ENCODE measurements at places on chromosomes 4 and X. TPM values are rescaled to one million over a fixed set of nuclear protein-coding genes. Genes with fewer than 3 reads are reported as not detected.
A peak's percentile ranks its signal among the peaks of the same experiment; 100 is the strongest.

- H3K27me3 ChIP-seq = no peaks in the 10 kb centered on the region
- H3K27ac ChIP-seq = no peak overlapping the region
- H3K4me3 ChIP-seq = no peak overlapping the region
Measured at GRCh38 chr4:133596459-133596858, 447.4 kb downstream of the PCDH10 start.

DNA sequence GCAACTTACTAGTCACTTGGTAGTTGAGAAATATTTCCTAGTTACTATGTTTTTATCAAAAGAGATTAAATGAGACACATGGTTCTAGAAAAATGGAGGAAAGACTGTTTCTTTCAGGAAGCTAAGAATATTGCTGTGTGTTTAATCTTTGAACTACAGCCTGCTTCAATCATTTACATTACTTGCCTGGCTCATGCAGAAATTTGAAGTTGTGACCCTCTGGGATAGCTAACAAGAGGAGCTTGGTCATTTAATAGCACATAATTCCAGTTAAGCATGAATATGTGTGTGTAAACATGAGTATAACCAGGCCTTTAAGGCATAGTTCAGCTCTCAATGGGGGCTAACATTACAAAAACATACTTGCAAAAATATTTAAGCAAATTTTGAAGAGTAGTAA, 44.6 kb upstream of the SLC25A4 start:
- H3K27me3 ChIP-seq = peaks cover 1% of the 10 kb centered on the region
- H3K27ac ChIP-seq = no peak overlapping the region
- no peak for DNase-seq

- no peak overlapping the region for H3K27ac ChIP-seq
- no peak overlapping the region for H3K4me3 ChIP-seq
Measured at GRCh38 chr4:74005528-74005927, 7.1 kb upstream of the CXCL5 start.

DNA sequence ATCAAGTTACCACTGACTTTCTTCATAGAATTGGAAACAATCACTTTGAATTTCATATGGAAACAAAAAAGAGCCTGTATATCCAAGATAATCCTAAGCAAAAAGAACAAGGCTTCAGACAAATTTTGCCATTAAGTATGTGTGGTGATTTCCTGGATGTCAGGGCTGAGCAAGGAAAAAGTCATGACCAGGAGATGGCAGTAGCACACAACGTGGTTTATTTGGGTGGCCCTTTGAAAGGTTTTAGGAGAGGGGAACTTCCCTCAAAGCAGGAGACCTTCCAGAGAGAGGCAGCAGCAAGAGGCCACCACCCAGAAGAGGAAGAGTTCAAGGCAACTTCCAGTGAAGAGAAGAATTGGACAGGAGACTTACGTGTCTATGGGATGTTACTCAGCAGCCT, 18.1 kb upstream of the ZXDB start:
- H3K27me3 ChIP-seq = no peaks in the 10 kb centered on the region
- no peak overlapping the region for H3K4me3 ChIP-seq
- no peak overlapping the region for H3K27ac ChIP-seq
- H3K4me1 ChIP-seq = peaks cover 4% of the 10 kb centered on the region

Gene PPEF2
- not detected for total RNA-seq

Gene GABRE
- not detected for total RNA-seq

GRCh38 chr4:80918004-80918403, 112.5 kb upstream of the BMP3 start:
- H3K36me3 ChIP-seq = no peaks in the 10 kb centered on the region
- no peak overlapping the region for H3K4me3 ChIP-seq
- DNase-seq = no peak
- H3K27ac ChIP-seq = no peak overlapping the region
- H3K4me1 ChIP-seq = no peaks in the 10 kb centered on the region

DNA sequence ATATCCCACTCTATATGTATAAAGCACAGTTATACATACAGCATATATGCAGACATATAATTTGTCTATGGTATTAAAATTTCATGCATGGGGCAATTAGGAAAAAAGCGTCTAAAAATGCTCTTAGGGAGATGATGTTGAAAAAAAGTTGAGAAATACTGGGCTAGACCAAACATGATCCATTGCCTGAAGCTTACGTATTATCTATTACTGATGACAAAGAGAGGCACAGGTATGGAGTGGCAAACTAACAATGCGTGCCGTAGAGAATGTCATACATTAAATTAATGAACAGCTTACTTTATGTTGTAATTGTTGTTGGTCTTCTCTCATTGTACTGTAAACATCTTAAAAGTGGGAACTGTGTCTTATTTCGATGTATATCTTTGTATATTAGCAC, 13.9 kb downstream of the RHOH start:
- H3K27me3 ChIP-seq = peaks cover 5% of the 10 kb centered on the region
- H3K4me3 ChIP-seq = no peak overlapping the region
- H3K27ac ChIP-seq = no peak overlapping the region
- no peak for DNase-seq
- peaks cover 4% of the 10 kb centered on the region for H3K4me1 ChIP-seq

DNA sequence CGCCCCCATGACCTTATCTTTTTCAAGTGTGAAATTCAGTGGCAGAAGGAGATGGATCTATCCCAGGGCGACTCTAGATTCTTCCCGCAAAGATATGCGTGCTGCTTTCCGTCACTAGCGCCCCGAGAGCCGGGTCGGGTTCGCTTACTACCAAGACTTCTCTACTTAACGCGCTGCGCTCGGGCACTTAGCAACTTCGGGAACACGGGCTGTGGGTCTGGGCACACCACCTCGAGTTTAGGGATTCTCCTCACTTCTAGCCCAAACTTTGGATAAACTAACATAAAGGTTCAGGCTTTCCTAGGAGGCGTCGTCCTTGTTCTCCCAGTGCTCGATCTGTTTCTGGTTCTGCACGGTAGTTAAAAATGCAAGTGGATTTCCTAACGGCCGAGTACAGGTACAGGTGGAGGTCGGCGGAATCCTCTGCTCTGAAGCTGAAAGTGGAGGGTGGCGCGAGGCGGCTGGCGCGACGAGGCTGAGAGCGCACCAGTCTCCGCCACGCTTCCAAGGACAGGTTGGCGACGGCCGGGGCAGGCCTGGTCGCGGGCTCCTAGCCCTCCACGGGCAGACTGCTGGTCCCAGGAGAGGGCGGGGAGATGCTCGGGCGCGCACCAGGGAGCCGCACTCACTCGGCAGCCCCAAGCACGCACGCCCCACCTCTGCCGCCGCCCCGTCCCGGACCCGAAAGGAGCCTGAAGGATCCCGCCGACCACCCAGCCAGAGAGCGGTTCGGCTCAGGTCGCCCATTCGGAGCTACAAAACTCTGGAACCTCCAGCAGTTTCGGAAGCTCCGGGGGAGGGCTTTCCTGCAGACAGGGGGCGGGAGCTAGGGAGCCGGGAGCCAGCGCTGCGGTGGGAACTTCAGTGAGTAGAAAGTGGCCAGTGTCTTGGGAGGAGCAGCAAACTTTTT, 100.8 kb upstream of the TENM3 start:
- H3K27ac ChIP-seq = no peak overlapping the region
- peak; percentile 39 for DNase-seq
- H3K27me3 ChIP-seq = peaks cover 21% of the 10 kb centered on the region

Gene TCEAL2
- 6.3 TPM for total RNA-seq

Gene CTPS2
- 29.0 TPM for total RNA-seq

- H3K4me3 ChIP-seq = no peak overlapping the region
- DNase-seq = no peak
- H3K4me1 ChIP-seq = peaks cover 9% of the 10 kb centered on the region
- H3K27ac ChIP-seq = no peak overlapping the region
Measured at GRCh38 chr4:113483131-113483530, 278.4 kb downstream of the CAMK2D start.

GRCh38 chr4:3345384-3345783, 52.6 kb downstream of the RGS12 start:
- no peaks in the 10 kb centered on the region for H3K27me3 ChIP-seq
- no peak overlapping the region for H3K27ac ChIP-seq
- H3K4me1 ChIP-seq = peaks cover 15% of the 10 kb centered on the region
- no peak overlapping the region for H3K4me3 ChIP-seq
- no peaks in the 10 kb centered on the region for H3K36me3 ChIP-seq

DNA sequence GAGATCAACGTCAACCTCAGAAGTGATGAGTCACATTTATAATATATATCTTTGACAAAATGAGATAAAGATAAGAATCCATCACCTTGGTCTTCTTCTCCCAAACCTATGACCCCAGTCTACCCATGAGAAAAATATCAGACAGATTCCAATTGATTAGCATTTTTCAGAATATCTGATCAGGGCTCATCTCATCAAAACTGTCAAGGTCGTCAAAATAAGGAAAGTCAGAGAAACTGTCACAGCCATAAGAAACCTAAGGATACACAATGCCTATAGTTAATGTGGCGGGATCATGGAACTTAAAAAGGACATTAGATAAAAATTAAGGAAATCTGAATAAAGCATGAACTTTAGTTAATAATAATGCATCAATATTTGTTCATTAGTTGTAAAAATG, 374.1 kb downstream of the FAT4 start:
- no peaks in the 10 kb centered on the region for H3K27me3 ChIP-seq
- no peak for DNase-seq
- no peak overlapping the region for H3K27ac ChIP-seq
- no peaks in the 10 kb centered on the region for H3K4me1 ChIP-seq

DNA sequence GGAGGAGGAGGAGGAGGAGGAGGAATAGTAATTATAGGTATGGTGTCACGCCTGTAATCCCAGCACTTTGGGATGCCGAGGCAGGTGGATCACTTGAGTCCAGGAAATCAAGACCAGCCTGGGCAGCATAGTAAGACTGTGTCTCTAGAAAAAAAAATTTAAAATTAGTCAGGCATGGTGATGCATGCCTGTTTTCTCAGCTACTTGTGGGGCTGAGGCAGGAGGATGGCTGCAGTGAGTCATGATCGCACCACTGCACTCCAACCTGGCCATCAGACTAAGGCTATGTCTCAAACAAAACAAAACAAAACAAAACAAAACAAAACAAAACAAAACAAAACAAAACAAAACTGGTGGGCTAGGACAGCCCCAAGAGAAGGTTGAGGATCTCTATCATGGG, 3.0 kb downstream of the STARD8 start:
- H3K27me3 ChIP-seq = peaks cover 8% of the 10 kb centered on the region
- no peak overlapping the region for H3K27ac ChIP-seq
- H3K4me3 ChIP-seq = no peak overlapping the region
- no peaks in the 10 kb centered on the region for H3K36me3 ChIP-seq
- no peak for DNase-seq

DNA sequence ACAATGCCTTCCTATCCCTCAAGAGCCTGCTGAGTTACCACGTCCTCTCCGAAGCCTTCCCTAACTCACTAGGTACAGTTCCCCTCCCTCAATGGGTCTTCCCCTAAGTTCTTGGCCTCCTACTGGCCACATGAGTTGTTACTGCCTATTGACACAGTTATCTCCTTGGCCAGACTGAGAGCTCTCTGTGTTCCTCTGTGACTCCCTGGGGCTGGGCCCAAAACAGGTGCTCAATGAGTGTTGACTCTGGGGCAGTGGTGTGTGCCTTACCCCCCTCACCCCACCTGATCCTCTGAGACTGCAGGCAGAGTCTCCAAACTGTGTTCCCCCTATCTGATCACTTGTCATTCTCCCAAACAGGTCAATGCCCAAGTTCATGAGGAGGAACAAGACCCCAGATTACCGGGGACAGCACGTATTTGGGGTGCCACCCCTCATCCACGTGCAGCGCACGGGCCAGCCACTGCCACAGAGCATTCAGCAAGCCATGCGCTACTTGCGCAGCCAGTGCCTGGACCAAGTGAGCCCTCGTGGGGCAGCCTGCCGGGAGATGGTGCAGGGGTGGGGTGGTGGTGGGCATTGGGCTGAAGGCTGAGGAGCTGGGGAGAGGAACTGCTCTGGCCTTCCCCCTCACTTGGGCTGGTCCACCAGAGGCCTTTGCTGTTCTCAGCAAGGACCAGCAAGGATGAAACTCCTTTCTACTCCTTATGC, 72.6 kb downstream of the STARD8 start:
- no peaks in the 10 kb centered on the region for H3K4me1 ChIP-seq
- no peak overlapping the region for H3K4me3 ChIP-seq
- H3K27me3 ChIP-seq = peaks cover 2% of the 10 kb centered on the region
- no peaks in the 10 kb centered on the region for H3K36me3 ChIP-seq
- H3K27ac ChIP-seq = no peak overlapping the region

- no peaks in the 10 kb centered on the region for H3K36me3 ChIP-seq
- H3K4me3 ChIP-seq = no peak overlapping the region
- H3K27me3 ChIP-seq = no peaks in the 10 kb centered on the region
Measured at GRCh38 chrX:40467454-40467853, 113.3 kb upstream of the ATP6AP2 start.

DNA sequence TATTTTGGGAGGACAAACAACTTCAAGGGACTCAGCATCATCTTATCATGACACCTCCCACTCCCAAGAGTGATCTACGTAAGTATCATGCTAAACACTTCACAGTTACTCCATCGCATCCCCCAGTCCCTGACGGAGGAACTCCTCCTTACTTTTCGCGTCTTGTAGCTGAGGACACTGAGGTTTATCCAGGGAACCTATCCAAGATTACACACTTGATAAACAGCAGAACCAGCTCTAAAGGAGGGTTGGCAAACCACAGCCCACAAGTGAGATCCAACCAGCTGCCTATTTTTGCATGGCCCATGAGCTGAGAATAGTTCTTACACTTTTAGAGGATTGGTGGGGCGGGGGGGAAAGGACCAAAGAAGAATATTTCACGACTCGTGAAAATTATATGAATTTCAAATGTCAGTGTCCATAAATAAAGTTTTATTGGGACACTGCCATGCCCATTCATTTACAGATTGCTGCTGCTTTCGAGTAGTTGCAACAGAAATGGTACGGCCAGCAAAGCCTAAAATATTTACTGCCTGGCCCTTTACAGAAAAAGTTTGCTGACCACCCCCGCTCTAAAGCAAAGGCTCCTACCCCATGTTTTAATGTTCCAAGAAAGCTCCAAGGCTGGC, 47.8 kb downstream of the SEPSECS start:
- H3K36me3 ChIP-seq = peaks cover 4% of the 10 kb centered on the region
- no peak for DNase-seq
- peaks cover 6% of the 10 kb centered on the region for H3K4me1 ChIP-seq
- no peak overlapping the region for H3K27ac ChIP-seq

DNA sequence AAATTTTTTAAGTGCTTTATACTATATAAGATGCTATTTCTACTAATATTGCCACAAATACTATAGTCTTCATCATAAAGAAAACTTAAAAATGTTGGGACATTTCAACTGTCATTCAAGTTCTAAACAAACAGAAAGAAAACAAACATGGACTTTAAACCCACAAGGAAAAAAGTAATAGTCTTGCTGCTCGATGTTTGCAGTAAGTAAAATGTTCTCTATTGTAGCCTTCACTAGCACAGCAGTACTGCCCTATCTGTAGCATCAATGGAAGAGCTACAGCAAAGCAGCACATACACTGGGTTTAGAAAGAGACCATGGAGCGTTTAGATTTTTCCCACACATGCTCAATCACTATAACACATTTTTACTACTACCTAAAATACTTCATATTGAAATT, 146.8 kb downstream of the KLHL13 start:
- peak overlapping the region; percentile 74 for H3K4me3 ChIP-seq
- peaks cover 7% of the 10 kb centered on the region for H3K4me1 ChIP-seq
- no peaks in the 10 kb centered on the region for H3K27me3 ChIP-seq
- H3K27ac ChIP-seq = no peak overlapping the region

GRCh38 chrX:129690435-129690834, 35.7 kb upstream of the APLN start:
- H3K27me3 ChIP-seq = no peaks in the 10 kb centered on the region
- no peak for DNase-seq
- H3K4me3 ChIP-seq = no peak overlapping the region
- no peaks in the 10 kb centered on the region for H3K4me1 ChIP-seq
- H3K36me3 ChIP-seq = no peaks in the 10 kb centered on the region
- no peak overlapping the region for H3K27ac ChIP-seq

GRCh38 chr4:53598901-53599300, 7.6 kb upstream of the LNX1 start:
- H3K36me3 ChIP-seq = peaks cover 7% of the 10 kb centered on the region
- H3K27me3 ChIP-seq = peaks cover 8% of the 10 kb centered on the region
- no peak for DNase-seq
- no peak overlapping the region for H3K4me3 ChIP-seq
- peaks cover 13% of the 10 kb centered on the region for H3K4me1 ChIP-seq
